ENCODE measurements at places on chromosomes 7 and 10.

DNA sequence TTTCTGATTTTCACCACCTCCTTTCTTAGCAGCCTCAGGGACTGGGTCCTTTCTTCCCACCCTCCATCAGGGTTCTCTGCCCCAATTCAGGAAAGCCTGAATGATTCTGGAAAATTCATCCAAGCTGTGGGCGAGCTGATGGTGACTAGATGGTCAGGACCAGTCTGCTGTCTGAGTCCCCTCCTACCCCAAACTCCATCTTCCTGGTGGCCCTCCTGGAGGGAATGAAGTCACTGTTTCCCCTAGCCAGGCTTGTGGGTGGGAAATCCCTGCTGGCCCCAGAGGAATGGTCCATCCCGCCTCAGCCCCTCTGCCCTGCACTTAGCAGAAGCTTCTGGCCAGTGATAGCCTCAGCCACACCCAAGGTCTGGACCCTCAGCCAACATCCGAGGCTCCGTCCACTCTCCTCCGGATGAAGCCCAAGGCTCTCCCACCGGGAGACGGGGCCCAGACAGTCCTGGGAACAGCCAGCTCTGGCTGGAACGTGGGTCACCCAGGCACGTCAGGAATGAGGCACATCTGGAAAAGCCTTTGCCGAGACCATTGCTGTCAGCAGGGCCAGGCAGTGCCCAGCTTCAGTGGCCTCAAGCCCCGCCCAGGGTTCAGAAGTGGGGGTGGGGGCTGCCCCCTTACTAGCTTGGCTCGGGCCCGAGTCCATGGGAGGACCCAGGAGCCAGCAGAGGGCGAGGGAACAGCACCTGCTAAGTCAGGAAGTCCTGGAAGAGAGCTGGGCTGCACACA is 4.0 kb upstream of the AQP1 start:
- DNase-seq: no peak

- no peak for DNase-seq
Measured at GRCh38 chr7:4255336-4255735, 426.8 kb upstream of the FOXK1 start.

DNA sequence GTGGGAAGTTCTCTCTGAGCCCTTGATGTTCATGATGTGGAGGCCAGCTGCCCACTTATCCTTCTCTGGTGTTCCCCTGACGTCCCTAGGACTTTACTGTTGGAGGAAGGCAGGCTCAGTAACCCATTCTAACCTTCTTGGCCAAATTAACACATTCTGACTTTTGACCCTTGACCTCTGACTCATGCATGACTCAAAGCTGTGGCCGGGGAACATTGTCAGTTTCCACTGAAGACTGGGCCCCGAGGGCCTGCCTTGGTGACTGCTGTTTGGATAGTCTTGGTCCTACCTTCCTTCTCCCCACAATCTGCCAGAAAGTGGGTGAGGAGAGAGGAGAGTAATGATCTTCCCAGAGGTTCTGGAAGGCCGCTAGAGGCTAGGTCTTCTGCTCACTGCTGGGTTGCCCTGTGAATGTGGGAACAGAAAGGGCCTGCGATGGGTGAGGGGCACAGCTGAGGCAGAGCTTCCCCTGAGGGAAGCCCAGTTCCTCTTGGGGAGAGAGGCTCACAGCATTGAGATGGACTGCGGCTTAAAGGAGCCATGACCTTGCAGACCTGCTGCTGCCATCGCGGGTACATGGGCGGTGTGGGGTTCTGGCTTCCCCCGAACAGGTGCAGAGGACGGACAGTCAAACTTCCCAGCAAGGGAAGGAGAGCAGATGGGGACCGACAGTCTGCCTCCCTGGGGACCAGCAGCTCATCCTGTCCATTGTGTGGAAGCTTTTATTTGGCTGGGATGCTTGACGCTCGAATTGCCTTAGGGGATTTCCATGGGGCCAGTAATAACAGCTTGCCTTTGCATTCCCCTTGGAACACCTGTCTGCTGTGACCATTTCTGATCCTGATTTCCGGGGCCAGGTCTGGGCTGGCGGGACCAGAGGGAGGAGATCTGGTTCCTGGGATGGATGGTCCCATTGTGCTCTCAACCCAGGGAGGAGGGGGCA is 43.8 kb downstream of the ADAMTS14 start:
- DNase-seq: no peak

DNA sequence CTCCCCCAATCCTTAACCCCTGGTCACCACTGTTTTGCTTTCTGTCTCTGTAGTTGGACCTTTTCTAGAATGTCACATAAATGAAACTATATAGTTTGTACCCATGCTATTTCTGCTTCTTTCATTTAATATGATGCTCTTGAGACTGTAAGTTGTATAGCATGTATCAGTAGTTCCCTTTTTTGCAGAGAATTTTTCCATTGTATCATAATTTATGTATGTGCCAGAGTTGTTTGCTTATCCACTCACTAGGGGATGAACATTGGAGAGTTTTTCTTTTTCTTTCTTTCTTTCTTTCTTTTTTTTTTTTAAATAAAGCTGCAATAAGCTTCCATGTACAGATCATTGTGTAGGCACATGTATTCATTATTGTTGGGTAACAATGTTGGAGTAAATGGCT is 544.8 kb downstream of the CNTNAP2 start:
- DNase-seq: no peak

GRCh38 chr7:90982228-90982627 is 282.0 kb upstream of the FZD1 start:
- DNase-seq: no peak

DNA sequence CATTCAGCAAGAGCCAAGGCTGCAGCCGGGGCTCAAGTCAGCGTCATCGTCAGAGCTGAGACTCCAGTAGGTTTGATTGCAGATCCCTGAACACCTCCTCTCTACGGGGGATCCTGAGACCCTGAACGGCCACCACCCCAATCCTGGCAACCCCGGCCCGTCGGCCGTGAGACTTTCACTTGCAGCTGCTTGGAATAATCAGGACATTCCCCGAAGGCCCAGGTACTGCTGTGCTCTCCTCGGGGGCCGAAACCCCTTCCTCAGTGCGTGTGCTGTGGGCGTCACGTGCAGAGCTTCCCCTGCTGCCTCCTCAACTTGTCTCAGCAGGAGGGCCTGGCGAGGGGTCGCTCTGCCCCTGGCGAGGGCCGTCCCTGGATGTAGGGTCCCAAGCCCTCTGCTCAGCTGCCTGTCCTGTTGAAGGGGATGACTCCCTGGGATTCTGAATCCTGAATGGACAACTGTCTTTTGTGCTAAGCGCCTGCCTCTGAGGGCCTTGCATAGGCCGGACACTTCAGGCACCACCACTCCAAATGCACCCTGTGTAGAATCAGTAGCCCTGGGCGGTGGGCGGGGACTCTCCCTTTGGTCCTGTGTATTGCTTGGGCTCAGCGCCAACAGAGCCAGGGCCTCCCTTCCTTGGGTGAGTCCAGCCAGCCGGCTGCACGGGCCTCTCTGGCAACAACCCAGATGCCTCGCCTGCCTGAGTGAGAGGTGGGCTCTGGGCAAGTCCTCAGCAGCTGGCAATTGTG is 63.8 kb upstream of the EBF3 start:
- DNase-seq: no peak

GRCh38 chr10:114508376-114508775 is 104.1 kb upstream of the AFAP1L2 start:
- no peak for DNase-seq

DNA sequence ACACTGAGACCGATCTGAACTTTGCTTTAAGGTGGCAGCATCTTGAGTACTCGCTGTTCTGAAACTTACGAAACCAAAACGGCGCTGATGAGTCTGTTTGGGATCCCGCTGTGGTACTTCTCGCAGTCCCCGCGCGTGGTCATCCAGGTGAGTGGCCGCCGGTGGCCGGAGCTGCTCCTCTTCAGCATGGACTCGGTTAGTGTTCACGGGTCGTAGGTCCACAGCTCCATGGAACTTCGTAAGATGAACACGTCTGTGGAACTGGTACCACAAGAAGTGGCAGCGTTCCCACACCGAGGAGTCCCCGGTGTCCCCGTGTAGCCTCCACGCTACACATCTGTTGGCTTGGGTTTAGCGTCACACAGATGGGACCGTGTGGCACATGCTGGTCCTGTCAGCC is 10.4 kb upstream of the GET4 start:
- no peak for DNase-seq

DNA sequence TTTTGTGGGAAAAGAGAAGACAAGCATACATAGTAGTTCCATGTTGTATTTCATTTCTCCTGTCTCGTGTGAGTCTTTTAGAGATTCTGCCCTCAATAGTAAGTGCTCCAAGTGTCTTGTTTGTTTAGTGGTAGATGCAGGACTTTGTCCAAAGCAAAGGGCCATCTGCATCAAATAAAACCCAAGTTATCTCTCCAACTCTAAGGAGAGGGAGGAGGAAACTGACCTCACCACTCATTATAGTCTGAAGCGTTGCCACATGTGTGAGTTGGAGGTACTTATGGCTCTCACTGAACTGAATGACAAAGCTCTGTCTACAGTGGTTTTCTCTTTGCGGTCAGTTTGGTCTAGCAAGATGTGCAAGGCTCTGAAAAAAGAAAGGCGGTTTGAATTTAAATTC is 272.6 kb downstream of the DOCK4 start:
- DNase-seq: no peak

DNA sequence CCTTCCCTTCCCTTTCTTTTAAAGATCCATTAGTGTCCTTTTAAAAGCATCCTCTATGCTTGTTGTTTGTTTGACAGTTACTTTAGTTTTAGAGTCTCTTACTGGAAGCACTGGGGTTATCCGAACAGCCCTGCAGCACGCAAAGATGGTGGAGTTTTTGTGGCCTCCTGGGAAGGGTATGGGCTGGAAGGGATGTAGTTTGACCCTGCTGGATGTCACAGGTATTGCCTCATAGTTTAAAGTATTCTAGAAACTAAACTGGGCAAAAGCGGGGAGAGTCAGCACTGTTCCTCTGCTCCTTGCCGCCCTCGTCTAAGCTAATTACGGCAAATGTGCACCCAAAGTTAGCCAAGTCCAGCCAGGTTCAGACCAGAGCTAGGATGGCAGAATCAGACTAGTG is 35.8 kb upstream of the GNAI1 start:
- no peak for DNase-seq

GRCh38 chr10:92024700-92025099 is 101.1 kb downstream of the BTAF1 start:
- no peak for DNase-seq

GRCh38 chr10:126565441-126565840 is 105.1 kb downstream of the C10orf90 start:
- DNase-seq: no peak

- no peak for DNase-seq
Measured at GRCh38 chr10:69425511-69426298, 9.0 kb upstream of the TACR2 start.

- no peak for DNase-seq
Measured at GRCh38 chr7:111364413-111364812, 197.9 kb downstream of the IMMP2L start.

GRCh38 chr7:91293840-91294239 is 29.6 kb downstream of the FZD1 start:
- no peak for DNase-seq

- DNase-seq: no peak
Measured at GRCh38 chr10:46253076-46254006, 33.5 kb upstream of the ANTXRL start.

GRCh38 chr7:116692401-116693308 is 20.7 kb downstream of the MET start:
- DNase-seq: no peak

DNA sequence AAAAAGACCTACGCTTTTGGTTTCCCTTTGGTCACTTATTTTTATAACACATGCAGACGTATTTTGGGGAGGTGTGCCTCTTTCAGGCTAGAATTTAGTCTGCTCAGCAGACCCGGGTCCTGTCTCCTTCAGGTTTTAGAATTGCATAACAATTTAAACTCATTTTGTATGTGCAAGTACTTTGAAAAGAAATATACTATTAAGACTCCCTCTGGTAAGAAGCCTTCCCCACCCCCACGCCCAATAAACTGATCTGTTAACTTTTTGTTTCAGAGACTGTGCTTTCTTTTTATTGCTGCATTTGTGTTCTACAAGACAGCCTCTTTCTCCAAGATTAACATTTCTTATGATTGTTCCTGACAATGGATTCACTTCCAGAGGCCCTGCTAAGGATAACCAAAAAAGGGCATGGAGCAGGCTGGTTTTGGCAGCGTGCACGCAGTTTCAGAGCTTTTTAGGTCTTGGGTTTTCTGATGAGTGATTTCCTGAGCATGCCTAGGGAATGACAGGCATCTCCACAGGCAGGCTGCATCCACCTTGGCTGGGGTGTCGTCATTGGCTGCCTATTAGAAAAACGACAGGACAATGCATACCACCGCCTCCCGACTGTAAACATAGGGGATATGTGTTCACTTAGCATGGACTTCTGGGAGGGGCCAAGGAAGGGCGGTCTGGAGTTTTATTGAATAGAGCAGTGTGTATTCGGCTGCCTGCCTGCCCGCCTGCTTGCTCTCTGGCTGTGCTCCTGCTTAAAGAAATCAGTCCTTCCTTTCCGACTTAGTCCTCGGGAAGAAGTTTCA is at the start of gene CALD1:
Gene CALD1, plus strand, starts transcription at position 694 of the 800 bp plus-strand sequence. CDS start 88,100 bp downstream, outside the sequence.
- no peak for DNase-seq
